ENCODE measurements at places on chromosomes 7 and 10.

DNA sequence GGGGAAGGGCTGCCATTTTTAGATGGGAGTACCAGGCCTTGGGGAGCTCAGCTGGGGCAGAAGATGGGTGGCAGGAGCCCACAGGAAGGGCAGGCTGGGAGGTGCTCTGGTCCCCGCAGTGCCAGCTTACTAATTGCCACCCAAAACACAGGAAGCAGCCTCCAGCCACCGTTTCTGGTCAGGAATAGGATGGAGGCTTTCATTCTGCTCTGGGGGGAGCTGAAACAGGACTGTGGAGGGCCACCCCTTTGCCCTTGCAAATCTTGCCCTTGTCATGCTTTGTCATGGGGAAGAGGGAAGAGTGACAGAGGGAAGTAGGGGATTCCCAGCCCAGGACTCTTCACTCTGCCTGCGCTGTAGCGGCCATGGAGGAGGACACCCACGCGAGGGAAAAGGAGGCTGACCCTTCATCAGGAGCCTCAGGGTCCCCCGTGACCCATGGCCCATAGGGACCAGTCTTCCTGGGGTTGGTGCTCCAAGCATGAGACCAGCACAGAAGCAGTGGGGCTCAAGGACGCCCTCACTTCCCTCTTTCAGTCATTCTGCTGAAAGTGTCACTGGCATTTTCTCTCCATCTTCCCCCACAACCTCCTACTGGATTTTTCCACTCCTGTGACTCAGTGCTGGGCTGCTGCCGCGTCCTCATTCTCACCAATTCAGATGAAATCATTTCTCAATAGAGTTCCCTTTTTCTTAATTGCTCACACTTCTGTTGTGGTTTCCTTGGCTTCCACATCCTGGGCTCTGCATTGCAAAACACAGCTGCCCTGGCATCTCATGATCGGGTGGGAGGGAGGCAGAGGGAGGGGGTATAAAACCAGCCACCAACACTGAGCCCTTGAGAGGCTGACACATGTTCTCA lies 61.9 kb downstream of the MKI67 start:
- DNase-seq, result peak; percentile 84

DNA sequence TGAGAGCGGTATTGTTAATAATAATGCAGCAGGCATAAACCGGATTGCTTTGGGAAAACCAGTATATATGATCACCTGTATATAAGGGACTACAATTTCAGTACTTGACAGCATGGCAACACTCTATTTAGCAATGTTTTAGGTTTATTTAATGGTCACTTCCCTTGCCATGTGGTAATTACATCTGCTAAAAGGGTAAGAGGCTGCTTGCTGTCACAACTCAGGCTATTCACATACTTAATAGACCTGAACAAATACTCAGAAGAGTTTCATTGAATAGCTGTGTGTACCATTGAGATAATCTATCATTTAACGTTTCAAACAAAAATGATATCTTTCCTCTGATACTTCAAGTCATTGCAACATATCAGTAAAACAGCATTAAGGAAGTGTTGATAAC lies 90.1 kb downstream of the PCDH15 start:
- no peak for DNase-seq

- no peak for DNase-seq
Measured at GRCh38 chr7:4399121-4399520, 283.0 kb upstream of the FOXK1 start.

- DNase-seq, result no peak
Measured at GRCh38 chr10:128541926-128542475, 415.8 kb upstream of the MKI67 start.

- DNase-seq, result no peak
Measured at GRCh38 chr7:108515630-108516029, 10.3 kb downstream of the PNPLA8 start.

GRCh38 chr7:8386926-8387550 lies 46.4 kb upstream of the NXPH1 start:
- DNase-seq, result no peak

DNA sequence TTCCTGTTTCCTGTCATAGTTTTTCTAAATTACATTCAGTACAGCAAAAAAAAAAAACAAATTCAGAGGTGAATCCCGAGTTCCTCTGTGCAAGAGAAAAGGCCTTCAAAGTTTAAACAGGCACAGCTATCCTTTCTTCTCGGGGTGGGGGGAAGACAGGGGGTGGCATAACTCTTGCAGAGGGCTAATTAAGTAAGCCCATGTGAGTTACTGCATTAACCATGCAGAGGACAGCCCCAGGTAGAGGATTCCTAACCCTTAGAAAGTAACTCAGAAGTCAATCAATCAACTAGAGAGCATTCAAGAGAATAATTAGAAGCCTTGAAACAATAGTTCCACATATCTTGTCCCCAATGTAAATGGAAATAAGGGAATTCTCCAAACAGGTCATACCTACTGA lies 170.9 kb downstream of the CSTF2T start:
- DNase-seq, result no peak

DNA sequence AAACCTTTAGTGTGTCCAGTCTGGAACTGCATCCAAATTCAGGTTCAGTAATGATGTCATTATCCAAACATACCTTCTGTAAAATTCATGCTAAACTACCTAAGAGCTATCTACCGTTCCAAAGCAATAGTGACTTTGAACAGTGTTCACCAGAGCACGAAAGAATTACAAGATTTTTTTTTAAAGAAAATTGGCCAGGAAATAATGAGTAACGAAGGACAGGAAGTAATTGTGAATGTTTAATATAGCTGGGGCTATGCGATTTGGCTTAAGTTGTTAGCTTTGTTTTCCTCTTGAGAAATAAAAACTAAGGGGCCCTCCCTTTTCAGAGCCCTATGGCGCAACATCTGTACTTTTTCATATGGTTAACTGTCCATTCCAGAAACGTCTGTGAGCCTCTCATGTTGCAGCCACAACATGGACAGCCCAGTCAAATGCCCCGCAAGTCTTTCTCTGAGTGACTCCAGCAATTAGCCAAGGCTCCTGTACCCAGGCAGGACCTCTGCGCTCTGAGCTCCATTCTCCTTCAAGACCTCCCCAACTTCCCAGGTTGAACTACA lies 694 bp upstream of the FAS start:
- DNase-seq, result no peak

DNA sequence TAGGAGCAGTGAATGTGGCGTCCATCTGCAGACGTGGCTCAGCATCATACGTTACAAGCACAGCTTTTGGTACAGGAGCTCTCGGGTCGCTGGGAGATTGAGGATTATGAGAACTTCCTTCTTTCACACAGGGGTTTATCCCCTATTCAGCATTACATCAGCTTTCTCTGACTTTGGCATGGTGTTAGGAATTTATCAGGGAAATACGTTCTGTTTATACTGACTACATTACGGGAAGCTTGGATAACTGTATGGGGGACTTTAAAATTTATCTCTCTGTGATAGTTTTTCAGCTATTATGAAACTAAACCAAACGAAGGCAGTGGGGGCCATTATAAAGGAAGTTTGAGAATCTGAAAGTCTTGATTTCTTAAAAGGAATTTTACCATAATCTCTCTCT lies 110.1 kb upstream of the INSYN2A start:
- DNase-seq, result no peak

GRCh38 chr7:92731335-92732063 lies 104.9 kb downstream of the CDK6 start:
- DNase-seq, result peak; percentile 58

DNA sequence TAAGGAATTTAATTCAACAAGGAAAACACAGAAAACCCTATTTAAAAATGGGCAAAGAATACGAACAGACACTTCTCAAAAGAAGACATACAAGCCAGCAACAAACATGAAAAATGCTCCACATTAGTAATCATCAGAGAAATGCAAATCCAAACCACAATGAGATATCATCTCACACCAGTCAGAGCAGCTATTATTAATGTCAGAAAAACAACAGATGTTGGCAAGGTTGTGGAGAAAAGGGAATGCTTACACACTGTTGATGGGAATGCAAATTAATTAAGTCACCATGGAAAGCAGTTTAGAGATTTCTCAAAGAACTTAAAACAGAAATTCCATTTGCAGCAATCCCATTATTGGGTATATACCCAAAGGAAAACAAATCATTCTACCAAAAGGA lies 55.2 kb downstream of the GCC1 start:
- no peak for DNase-seq

- DNase-seq, result no peak
Measured at GRCh38 chr7:95454438-95455045, 19.7 kb upstream of the PON2 start.

- no peak for DNase-seq
Measured at GRCh38 chr10:18158773-18159265, 18.6 kb downstream of the CACNB2 start.

DNA sequence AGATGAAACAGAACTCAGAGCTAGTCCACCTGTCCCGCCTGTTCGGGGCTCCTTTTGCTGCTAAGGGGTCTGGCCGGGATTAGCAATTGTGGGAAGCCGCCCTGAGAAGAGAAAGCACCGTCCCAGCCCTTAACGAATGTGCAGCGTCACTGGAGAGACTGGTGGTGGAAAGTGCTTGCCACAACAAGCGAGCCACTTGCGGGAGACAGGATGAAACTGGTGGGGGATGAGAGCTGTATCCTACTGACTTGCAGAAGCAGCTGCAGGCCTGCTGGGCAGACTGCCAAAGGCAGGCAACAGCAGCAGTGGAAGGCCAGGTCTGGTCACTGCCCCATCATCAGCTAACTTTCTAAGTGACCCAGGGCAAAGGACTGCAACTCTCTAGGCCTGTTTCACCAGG lies 95.4 kb downstream of the FAM53B start:
- peak; percentile 58 for DNase-seq

DNA sequence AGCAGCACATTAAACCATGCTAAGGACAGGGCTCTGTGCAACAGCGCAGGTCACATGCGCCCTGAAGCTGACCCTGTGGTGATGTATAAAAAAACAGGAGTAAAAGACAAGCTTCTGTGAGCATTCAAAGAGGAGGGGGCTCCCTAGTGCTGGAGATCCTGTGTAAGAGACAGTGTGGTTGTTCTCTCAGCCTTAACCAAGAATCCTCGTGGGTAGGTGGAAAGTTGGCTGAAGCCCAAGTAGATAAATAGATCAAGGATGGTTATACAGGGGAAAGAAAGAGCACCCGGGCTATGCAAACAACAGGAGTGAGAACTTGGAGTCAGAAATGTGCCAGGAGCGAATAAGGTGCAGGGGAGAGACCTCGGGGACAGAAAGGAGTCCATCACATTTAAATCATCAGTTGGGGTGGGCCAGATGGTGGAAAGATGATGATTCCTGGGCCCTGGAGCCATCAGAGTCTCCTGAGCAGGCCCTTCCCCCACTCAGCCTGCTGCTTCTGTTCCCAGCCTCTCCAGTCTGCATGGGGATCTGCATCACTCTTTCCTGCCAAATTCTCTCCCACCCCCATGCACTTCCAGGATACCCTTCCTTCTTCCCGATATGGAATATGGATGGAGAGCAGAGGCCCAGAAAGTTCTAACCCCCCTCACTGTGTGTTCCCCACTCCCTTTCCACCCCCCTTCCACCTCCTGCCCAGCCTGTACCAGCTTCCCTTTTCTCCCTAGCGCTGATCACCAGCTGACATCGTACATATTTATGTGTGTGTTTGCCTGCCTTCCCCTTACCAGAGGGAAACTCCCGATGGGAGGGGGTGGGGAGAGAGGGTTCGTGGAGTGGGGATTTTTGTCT lies 78.1 kb upstream of the PRR15 start:
- DNase-seq, result no peak

DNA sequence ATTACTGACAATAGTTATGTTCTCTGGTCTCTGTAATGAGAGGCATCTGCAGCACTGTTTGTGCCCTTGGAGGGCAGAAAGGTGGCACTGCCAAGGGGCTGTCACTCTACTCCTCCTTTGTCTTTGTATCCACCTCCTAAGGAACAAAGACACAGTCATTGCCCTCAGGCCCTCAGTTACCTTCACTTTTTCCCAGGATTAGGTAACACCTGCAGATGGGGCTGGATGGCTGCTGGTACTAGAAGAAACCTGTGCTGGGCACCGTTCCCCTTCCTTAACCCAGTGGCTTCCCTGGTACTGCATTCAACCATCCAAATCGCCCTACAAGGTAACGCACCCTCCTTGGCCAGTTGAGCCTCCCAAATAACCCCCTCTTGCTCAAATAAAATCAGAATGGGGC lies 246.9 kb upstream of the NEBL start:
- DNase-seq, result no peak

DNA sequence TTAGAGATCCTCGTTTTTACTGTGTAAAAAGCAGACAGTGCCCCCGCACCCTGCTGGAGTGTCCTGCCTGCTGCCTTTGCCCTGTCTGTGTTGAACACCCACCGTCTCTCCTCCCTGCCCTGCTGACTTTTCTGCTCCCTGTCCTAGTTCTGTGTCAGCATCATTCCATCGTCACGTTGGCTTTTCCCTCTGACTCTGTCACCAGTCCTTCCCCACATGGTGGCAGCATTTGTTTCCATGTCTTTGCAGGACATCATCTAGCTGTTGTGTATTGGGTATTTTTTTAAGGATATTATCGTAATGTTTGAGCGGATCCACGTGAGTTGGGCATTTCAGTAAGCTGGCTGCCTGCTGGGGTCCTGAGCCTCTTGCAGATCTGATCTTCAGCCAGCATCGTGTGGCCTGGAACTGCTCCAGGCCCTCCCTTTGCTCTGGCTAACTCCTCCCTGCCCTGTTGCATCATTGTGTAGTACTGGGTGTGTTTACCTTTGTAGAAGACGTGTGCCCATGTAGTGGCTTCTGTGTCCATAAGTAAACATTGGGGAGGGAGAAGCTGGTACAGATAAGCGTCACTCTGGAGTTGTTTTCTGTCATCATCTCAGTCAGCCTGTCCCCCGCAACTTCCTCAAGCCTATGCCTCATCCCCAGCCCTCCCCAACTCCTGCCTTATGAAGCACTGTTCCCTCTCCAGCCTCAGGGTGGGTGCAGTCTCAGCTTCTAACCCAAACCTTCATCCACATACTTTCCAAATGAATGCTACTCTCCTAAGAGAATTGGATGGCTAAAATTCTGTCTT lies 44.3 kb downstream of the TRRAP start:
- DNase-seq, result no peak

- no peak for DNase-seq
Measured at GRCh38 chr7:1024331-1024841, 20.0 kb upstream of the GPR146 start.

DNA sequence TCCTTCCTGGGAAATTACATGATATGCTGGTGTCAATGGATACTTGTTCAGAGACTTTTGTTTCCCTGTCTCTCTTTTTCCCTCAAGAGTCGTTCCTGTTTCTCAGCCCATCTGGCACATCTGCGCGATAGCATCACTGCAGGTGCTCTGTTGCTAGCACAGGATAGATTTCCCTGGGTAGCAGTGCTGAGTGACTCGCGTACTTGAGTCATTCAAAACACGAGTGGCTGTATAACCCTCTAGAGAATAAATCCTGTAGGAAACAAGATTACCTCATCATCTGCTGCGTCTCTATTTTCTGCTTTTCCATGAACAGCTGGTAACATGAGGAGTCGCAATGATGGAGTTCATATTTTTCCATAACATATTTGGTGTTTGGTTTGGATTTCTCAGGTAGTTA lies 452.0 kb upstream of the FZD8 start:
- no peak for DNase-seq

Data from activated naive CD4-positive, alpha-beta T cell treated with Interleukin-2 at 50 U/mL for 16 hours (primary cell).